Astrocyte of the cerebellum (primary cell): ENCODE measurements at places on chromosomes 2 and 18.

DNA sequence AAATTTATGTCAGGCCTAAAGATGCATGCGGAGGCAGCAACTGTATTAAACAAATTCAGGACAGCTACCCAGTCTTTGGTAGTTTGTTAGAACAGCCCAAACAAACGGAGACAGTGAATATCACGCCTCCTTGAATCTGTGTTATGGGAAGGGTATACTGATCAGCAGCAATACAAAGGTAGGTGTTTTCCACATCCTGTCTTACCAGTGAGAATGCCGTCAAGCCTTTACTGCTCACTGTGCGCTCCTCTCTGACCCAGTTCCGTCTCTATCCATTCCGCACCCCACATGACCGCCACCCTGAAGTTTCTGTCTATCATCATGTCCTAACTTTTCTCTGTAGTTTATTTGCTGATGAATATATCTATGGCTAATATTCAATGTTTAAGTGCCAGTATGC lies 473.3 kb downstream of the LPIN1 start:
- DNase-seq = no peak

DNA sequence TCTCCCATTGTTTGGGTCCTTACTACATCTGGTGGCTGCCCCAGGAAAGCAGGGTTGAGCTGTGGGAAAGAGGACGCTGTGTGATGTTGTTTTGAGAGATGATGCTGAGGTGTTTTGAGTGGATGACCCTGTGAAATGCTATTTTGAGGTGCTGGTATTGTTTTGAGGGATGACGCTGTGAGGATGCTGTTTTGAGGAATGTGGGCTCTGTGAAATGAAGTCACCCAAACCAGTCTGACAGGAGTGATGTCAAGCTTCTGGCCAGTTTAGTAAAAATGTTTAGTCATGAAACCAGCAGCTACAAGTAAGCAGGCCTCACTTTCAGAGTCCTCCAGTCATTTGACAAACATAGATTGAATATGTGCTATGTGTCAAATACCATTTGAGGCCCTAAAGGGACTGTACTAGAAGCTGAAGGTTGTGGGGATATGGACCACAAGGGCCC lies 16.1 kb upstream of the PUM2 start:
- no peak for DNase-seq

DNA sequence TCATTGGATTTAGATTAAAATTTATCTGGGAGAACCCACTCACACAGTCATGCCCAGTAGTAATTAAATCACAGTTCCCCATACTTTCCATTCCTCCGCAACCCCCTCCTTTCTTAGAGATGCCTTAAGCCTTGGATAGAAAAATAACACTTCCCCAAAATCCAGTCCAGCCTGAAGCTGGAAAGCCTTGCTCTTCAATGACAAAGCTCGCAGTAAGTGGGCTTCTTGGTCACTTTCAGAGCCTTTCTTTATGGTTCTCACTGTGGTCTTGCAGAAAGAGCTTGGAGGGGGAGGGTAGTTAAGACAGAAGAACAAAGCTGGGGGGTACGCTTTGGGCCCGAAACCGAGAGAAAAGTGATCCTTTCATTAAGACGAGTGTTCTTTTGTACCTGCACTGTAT lies 802.1 kb upstream of the POU3F3 start:
- DNase-seq = no peak

DNA sequence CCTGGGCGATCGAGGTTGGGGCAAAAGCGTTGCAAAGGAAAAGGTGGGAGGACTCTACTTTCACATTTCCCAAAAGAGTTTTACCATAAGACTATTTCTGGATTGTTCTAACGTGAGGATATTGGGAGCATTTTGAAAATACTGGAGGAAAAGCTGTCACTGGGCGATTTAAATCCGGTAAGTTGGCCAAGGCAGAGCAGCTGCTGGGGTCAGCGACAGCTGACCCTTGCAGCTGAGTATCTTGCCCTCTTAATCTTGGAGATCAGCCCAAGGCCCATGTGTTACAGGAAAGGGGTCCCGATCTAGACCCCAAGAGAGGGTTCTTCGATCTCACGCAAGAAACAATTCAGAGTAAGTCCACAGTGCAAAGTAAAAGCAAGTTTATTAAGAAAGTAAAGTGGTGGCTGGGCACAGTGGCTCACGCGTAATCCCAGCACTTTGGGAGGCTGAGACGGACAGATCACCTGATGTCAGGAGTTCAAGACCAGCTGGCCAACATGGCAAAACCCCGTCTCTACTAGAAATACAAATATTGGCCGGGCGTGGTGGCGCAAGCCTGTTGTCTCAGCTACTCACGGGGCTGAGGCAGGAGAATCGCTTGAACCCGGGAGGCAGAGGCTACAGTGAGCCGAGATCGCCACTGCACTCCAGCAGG lies 964 bp upstream of the ST3GAL5 start:
- DNase-seq = no peak

- DNase-seq = no peak
Measured at GRCh38 chr18:48929212-48929612, 21.6 kb downstream of the SMAD7 start.

GRCh38 chr2:127515383-127515915 lies 10.8 kb downstream of the IWS1 start:
- no peak for DNase-seq

DNA sequence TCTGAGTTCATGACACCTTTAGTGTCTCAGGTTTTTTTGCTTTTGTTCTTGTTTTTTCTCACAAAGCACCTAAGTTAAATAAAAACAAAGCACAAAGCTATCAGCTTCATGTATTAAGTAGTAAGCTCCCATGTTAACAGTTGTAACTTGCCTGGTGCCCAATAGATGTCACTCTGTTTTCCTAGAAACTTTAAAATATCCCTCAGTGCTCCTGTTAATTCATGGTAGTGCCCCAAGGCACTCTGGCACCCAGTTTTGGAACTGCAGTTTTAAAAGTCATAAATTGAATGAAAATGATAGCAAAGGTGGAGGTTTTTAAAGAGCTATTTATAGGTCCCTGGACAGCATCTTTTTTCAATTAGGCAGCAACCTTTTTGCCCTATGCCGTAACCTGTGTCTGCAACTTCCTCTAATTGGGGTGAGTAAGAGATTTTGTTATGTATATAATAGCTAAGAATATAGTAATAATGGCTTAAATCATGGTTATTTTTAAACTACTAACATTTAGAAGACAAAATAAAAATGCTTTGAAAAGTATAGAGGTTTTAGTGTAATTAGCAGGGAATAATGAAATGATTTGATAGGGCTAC lies 555.0 kb upstream of the TMEFF2 start:
- no peak for DNase-seq

- no peak for DNase-seq
Measured at GRCh38 chr18:48254077-48254602, 155.0 kb downstream of the ZBTB7C start.

DNA sequence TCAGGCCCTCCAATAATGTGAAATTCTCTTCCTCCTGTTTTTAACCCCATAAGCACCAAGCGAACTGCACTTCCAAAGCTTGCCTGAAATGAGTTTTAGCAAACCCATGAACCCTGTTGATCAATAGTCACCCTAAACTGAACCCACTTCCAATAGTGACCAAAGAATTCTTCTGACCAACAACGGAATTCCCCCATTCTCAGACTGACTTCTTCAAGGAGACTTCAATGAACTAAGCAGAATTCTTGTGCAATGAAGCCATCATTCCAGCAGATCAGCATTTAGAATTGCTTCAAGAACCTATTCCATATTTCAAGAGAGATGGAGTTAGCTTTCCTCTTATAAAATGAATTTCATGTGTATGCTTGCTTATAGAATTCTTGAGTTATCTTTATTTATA lies 176.9 kb upstream of the FN1 start:
- no peak for DNase-seq

DNA sequence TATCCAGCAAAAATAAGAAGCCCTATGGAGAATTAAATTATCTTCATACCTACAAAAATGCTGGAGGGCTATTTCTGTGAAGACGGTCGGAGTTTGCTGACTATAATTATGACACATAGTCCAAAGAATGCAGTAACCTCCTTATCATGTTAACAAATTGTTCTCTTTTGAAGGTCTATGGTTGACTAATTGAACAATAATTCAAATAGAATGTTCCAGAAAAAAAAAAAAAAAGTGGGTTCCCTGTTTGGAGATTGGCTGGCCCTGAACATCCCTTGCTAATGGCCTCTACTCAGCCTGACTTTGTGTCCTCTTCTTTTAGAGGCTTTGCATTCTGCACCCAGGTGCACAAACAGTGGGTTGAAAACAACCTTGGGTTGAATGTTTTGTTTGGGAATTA lies 82.8 kb upstream of the CCBE1 start:
- DNase-seq = peak; percentile 63

GRCh38 chr18:5900262-5900661 lies 4.9 kb upstream of the TMEM200C start:
- peak; percentile 24 for DNase-seq

- DNase-seq = peak; percentile 59
Measured at GRCh38 chr2:8229546-8229986, 452.3 kb upstream of the ID2 start.

- no peak for DNase-seq
Measured at GRCh38 chr18:37483984-37484819, 81.4 kb downstream of the CELF4 start.
